ENCODE measurements at places on chromosomes 7 and 10.

DNA sequence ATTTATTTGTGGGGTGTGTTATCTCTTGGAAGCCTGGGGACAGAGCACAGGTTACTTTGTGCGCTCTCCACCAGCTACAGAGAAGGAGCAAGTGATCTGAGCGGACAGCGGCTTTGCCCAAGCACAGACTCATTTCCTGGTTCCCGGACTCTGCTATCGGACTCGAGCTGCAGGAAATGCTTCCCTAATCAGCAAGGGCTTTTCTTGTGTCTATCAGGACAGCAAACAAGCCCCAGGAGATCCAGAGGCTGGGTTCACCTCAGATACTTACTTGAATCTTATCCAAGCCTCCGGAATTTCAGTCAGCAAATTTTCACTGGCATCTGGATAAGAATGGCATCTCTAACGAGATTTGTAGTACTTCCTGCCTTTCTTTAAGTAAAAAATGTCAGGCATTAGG lies 27.8 kb downstream of the MRC1 start:
- no peak for DNase-seq

GRCh38 chr10:101588879-101589278 lies 758 bp downstream of the DPCD start:
- no peak for DNase-seq

GRCh38 chr10:8026349-8027259 lies 27.9 kb upstream of the GATA3 start:
- no peak for DNase-seq

GRCh38 chr7:17971411-17971810 lies 31.1 kb upstream of the SNX13 start:
- DNase-seq, result no peak

All from naive thymus-derived CD4-positive, alpha-beta T cell (primary cell).